ENCODE measurements at places on chromosomes 7 and 10.

GRCh38 chr10:70615211-70615610 is 12.7 kb upstream of the PRF1 start:
- no peak for DNase-seq

DNA sequence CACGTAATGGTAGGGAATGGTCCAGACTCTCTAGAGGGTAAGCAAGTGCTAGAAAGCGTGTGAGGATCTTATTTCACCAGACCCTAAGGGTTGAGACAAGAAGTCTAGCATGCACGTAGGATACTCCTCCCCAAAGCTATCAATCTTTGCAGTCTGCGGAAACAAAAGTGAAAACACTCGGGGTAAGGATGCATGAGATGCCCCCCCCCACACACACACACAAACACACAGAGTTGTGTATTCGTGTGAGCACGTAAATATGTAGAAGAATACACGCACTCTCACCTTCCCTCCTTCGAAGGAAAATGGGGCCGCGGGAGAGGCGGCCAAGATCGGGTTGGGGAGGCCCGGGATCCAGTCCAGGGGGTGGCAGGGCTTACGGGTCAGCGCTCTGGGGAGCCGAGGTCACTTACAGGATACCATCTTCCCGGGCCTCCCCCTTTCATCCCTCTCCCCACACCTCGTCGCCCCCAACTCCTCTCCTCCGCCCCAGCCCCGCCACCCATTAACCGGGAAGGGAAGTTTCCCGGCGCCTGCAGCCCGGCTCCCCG is 455 bp downstream of the CUL2 start:
- no peak for DNase-seq

DNA sequence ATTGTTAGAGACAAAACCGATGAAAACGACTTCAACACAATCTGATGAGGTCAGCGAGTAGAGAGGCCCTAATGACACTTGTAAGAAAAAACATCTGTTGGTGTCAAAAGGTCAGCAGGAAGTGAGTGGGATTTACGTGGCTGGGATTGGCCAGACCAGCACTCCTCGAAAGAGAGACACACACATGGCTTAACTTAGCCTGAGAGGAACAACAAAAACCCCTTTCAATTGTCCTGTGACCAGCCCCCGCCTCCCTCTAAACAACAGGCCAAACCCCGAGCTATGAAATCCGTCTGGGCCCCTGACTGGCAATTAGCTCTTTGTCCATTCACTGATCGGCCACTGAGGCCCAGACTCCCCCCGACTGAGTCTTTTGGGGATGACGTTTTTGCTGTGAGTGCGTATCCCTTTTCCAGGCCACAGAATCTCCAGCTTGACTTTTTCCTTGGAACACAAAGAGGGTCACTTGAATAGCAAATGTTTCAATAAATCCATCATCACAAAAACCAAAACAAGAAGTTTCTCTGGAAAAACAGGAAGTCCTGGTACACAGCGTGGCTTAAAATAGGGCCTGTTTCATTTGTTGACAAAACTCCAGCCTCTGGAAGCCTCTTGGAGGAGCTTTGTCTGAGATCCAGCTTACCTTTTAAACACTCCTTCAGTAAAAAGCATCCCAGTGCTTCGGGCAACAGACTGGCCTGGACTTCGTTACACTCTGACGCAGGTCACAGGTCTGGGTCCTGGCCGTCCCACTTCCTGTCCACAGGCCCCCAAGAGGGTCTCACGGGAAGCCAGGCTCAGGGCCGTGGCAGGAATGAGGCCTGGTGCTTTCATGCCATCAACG is 103.0 kb downstream of the CTBP2 start:
- no peak for DNase-seq

- DNase-seq = no peak
These were observed 35.5 kb upstream of the BICC1 start for GRCh38 chr10:58477122-58477521.

DNA sequence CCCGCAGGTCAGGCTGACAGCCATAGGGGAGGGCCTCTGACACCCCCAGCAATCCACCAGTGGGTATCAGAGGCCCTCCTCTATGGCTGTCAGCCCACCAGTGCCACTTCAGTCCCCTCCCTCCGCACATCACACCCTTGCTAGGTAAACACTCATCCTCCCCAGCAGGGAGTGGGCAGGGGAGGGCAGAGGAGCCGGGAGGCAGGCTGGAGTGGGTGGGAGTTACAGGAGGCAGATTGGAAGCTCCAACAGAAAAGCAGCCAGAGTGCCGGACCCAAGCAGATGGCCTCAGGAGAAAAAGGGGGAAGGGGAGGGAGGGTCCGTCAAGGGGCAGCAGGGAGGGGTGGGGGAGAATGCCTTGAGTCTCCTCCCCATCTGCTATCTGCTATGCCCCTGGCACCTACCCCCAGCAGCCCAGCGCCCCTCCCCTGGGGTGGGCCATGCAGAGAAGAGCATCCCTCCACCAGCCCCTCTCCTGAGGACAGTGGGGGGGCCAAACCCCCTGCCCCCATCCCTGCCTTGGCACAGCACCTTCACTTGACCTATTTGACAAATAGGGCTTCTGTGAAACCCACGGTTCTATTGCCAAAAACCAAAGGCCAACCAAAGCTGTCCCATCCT is 2.4 kb downstream of the RASGEF1A start:
- DNase-seq = no peak

DNA sequence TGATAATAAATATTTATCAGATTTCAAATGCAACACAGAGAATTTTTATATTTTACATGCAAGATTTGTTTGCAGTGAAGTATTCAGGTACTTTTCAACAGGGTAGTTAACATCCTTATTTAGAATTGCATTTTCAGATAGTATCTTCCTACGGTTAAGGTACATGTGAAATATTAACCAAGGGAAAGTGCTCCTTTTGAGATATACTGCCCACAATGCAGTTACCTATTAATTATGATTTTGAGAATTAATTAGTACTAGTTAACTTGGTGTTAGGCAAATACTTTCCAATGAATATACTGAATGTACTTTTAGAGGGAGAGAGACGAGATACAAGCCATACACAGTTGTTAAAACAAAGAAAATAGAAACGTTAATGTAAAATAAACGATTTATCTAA is 206.2 kb upstream of the YAE1 start:
- DNase-seq = no peak

DNA sequence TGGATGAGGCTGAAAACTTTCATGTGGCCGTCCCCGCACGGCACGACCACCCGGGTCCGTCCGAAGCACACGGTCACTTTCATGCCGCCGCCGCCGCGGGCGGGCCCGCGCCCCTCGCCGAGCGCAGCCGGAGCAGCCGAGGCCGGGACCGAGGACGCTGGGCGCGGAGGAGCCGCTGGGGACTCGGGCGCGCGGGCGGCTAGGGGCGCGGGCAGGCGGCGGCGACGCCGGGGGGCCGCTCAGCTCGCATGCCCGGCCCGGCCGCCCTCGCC is 247 bp downstream of the PARD3 start:
- no peak for DNase-seq

GRCh38 chr10:99430116-99430450 is 341 bp downstream of the GOT1 start:
- no peak for DNase-seq

GRCh38 chr7:74449809-74450397 is 3.8 kb upstream of the GTF2IRD1 start:
- DNase-seq = no peak

DNA sequence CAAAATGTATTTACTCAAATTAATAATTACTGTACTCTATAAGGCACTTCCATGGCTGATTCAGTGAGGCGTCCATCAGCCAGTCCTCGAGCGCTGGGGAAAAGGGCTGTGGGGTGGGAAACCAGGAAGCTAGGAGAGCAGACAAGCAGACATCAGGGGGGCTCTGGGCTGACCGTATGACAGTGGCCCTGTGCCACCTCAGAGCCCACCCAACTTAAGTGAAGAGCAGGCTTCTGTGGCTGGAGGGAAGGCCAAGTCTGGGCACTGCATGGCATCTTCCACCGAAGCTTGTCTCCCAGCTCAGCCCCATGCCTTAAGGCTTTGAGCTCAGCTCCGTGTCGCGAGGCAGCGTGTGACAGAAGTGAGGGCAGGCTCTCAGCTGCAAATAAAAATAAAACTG is 464.5 kb upstream of the ZMIZ1 start:
- no peak for DNase-seq

DNA sequence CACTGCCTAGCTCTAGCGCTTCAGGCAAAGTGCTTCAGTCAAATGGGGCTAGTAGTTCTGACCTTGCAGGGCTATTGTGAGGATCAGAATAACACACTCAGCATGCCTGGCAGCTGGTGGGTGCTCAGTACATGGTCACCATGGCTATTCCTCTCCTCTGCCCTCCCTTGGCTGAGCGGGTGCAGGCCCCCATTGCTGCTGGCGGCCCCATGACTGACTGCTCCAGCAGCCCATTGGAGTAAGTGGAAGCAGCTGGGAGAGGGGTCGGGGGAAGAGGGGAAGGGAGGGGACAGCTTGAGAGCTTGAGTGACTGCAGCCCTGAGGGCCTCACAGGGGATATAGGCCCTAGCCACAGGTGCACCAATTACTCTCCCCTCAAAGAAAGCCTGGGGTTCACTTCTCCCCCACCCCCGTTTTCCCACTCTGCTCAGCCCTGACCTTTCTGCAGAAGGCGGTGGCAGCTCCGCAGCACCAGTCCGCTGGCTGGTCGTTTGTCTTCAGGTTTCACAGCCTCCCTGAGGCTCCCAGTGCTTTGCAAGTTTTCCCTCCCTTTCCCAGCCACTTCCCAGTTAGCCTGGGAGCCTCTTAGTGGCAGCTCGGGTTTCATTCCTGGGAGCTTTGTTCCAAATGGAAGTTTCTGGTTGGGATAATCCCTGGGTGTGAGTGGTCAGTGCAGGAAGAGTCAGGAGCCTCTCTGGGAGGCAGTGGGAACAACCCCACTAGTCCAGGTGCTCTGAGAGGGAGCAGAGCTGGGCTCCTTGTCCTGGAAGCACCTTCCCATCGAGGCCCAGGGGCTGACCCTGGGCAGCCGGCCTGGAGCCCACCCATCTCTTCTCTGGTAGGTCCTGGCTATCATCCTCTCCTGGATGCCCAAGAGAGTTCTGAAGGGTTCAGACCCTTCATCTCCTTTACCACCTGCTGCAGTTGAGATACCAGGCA is 16.3 kb downstream of the FGF8 start:
- no peak for DNase-seq

- no peak for DNase-seq
These were observed 286.9 kb upstream of the NFE2L3 start for GRCh38 chr7:25864943-25865751.

- DNase-seq = no peak
These were observed 9.6 kb downstream of the DLD start for GRCh38 chr7:107900496-107901015.

GRCh38 chr10:87750817-87751216 is 67.2 kb downstream of the ATAD1 start:
- no peak for DNase-seq

- DNase-seq = no peak
These were observed 17.6 kb downstream of the NUP205 start for GRCh38 chr7:135575296-135575695.

GRCh38 chr10:76453332-76453731 is 1021.9 kb downstream of the LRMDA start:
- DNase-seq = no peak

DNA sequence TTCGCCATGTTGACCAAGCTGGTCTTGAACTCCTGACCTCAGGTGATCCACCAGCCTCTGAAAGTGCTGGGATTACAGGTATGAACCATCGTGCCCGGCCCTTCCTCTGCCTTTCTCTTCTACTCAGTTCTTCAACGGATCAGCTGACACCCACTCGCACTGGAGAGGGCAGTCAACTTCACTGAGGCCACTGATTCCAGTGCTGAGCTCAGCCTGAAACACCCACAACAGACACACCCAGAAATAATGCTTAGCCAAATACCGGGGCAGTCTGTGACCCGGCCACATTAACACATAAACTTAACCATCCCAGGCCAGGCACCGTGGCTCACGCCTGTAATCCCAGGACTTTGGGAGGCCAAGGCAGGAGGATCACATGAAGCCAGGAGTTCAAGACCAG is 119.3 kb upstream of the CHST15 start:
- no peak for DNase-seq

- no peak for DNase-seq
These were observed 21.0 kb downstream of the GRB10 start for GRCh38 chr7:50761713-50762112.

DNA sequence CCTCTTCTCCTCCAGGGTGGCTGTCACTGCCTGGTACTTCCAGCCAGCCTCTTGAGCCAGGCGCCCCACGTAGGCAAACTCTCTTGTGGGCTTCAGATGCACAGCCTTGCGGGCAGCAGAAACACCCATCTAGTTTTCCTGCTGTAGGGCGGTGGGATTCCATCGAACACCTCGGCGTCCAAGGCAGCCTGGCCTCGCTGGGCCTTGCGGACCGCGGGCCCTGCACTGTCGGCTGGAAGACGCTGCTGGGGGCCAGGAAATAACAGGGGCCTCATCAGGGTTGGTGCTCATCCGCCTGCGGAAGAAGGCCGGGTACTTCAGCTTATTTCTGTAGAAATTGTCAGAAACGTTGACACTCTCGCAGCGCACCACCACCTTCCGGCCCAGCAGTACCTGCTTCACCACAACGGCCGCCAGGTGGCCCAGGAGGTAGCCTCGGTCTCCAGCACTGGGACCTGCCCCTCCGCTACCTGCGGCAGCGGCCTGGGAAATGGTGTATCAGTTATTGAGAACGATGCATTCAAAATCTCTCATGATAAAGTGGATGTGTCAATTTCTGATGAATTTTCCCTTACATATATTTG is 61.1 kb downstream of the WDFY4 start:
- no peak for DNase-seq

Data from esophagus squamous epithelium (tissue), 5 donors.